ENCODE measurements at places on chromosomes 11 and 22. TPM values are rescaled to one million over a fixed set of nuclear protein-coding genes. Genes with fewer than 3 reads are reported as not detected.

The TPBGL gene
- total RNA-seq: 0.15 TPM

The FADS2 gene
- total RNA-seq: 184 TPM

The CNTF gene
- 3.5 TPM for total RNA-seq

The PTGDR2 gene
- 3.7 TPM for total RNA-seq

The ANGPTL5 gene
- total RNA-seq: not detected

The RBFOX2 gene
- total RNA-seq: 1.9 TPM

The TRPC6 gene
- not detected for total RNA-seq

Measured in activated CD8-positive, alpha-beta memory T cell treated with anti-CD3 and anti-CD28 coated beads, Interleukin-2, amount 10 ng/mL, durations not matched to agents 7 days and 5 days (primary cell).